ENCODE measurements at places on chromosomes 2 and 18.
A peak's percentile ranks its signal among the peaks of the same experiment; 100 is the strongest.

DNA sequence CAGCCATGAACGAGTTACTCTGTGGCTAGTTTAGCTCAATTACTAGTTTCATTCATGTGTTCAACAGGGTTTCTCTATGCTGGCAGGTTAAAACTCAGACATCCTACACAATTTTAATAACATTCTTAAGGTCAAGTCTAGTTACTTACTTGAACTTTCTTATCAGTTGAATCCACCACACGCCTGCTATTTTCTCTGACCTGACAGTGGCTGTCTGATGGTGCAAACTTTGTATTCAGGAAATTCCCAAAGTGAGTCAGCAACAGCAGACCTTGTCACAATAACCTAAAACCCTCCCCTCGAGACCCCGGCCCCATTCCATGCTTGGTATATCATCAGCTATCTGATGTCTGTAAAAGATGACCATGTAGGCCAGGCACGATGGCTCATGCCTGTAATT, 20.8 kb upstream of the CIDEA start:
- DNase-seq = no peak

GRCh38 chr18:49151482-49151881, 200.7 kb upstream of the SMAD7 start:
- DNase-seq = no peak

GRCh38 chr18:56256659-56257058, 381.7 kb downstream of the TXNL1 start:
- no peak for DNase-seq

GRCh38 chr2:145352484-145352883, 832.6 kb upstream of the ZEB2 start:
- no peak for DNase-seq

DNA sequence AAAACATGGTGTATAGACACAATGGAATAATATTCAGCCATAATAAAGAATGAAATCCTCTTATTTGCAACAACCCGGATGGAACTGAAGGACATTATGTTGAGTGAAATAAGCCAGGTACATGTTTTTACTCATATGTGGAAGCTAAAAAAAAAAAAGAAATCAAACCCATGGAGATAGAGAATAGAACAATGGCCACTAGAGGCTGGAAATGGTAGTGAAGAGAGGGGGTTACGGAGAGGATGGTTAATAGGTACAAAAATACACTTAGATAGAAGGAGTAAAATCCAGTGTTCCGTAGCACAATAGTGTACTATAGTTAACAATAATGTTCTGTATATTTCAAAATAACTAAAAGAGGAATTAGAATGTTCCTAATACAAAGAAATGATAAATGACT, 12.8 kb upstream of the KIAA2012 start:
- no peak for DNase-seq

- DNase-seq = no peak
These were observed 28.8 kb downstream of the SNORC start for GRCh38 chr2:232898592-232899543.

GRCh38 chr18:43590182-43590903, 313.1 kb upstream of the SYT4 start:
- DNase-seq = no peak

GRCh38 chr2:117996525-117996924, 17.3 kb downstream of the CCDC93 start:
- DNase-seq = no peak

DNA sequence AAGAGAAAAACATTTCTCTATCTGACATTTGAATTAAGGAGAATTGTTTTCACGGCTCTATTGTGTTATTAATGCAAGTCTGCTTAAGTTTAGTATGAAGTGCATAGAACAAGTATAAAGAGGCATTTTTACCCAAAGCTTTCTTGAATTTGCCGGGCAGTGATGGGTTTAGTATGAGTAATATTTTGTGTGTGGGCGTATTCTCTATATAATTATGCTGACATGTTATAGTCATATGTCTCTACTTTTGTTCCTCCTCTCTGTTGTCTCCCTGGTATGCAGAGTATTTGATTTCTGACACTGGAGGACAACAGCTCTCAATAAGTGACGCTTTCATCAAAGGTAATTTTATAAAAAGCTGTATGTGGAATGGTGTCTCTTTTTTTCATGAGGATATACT, 45.9 kb downstream of the PIKFYVE start:
- DNase-seq = no peak

- no peak for DNase-seq
These were observed 18.3 kb upstream of the RPL31 start for GRCh38 chr2:100983684-100984310.

GRCh38 chr2:164599954-164600589, 21.2 kb downstream of the GRB14 start:
- peak; percentile 82 for DNase-seq

GRCh38 chr2:190318931-190319554, 583 bp downstream of the HIBCH start:
- peak; percentile 37 for DNase-seq

- no peak for DNase-seq
These were observed 8.0 kb downstream of the GPR39 start for GRCh38 chr2:132424526-132425121.

Measured in NCI-H1694 treated with DMSO at 0.1 percent for 48 hours (cell line).